ENCODE measurements at places on chromosomes 2 and 18.

- peak; percentile 69 for DNase-seq
Measured at GRCh38 chr2:44358503-44358902, 2.8 kb downstream of the PREPL start.

DNA sequence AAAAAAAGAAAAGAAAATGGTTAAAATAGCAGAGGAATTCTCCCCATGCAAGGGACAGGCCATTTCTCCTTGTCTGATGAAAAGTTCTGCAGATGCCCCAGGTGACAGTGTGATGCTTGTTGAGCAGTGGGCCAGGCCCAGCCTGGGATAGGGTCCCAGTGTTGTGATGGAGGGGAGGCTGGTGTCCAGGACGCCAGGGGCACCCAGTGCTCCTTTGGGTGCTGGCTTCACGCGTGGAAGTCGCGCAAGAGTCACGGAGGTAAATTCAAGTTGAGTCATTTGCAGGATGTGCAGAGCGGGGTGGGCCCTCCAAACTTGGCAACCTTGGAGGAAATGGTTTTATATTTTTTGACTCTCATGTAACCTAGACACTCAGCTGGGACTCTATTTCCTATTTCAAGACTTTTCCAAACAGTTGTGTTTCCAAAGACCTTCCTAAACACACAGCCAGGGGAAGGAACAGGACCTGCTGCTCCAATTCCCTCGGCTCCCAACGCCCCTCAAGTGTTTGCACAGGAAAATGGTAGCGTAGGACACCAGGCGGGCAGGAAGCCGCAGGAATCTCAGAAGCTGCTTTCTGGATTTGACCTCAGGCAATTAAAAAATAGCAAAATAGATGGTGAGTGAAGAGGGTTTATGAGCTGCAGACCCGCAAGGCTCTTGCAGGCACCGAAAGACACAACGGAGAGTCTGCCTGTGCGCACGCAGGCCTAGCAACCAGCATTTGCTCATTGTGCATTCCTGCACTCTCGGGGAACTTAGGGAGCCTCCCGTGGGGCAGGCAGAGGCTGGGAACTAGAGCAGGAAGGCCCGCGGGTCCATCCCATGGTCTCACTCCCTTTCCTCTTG lies 107.1 kb upstream of the ODC1 start:
- DNase-seq = peak; percentile 45

GRCh38 chr2:215598376-215598975 lies 162.6 kb upstream of the FN1 start:
- DNase-seq = no peak

GRCh38 chr2:134117676-134118075 lies 136.2 kb upstream of the MGAT5 start:
- no peak for DNase-seq

GRCh38 chr2:55102056-55102812 lies 52.0 kb upstream of the RTN4 start:
- DNase-seq = no peak

- DNase-seq = no peak
Measured at GRCh38 chr2:12045864-12046291, 299.4 kb downstream of the LPIN1 start.

DNA sequence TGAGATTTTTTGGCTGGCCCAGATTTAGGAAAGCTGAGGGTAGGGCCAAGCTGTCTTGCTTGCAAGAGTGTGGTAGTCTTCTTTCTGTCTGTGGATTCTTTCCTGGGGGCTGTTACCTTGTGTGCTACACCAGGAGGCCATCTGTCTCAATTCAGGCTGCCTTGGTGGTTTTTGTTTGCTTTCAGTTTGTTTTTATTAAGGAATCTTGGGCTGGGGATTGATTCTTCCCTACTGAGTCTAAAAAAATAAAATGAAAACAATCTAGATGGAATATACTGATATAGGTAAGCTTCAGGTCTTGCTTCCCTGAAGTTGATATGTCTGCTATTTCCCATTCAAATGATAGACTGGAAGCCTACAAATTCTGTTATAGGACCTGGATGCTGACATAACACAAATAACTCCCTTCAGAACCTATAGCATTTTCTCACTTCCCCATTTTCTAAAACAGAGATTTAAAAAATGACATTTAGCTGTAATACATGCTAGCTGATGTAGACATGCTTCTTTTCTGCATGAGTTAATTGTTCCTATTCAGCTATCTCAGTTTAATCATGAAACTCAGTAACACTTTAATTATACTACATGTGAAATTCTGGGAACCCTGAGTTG lies 5.3 kb downstream of the LHCGR start:
- DNase-seq = no peak

DNA sequence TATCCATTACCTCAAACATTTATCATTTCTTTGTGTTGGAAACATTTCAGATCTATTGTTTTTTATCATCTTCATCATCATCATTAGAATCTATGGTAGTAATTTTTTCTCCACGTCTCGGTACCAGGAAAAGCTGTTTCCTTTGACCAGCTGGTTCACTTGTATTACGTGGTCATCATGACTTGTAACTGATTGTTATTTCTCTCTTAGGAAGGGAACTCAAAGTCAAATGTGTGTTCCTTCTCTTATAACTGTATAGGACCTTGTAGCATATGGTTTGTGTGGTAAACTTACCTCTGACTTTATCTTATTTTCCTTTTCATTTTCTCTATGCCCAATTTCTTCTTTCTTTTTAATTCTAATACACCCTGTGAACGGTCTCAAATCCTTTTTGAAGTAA lies 16.5 kb downstream of the NCOA1 start:
- DNase-seq = no peak

GRCh38 chr2:143422681-143423080 lies 293.5 kb downstream of the ARHGAP15 start:
- no peak for DNase-seq

DNA sequence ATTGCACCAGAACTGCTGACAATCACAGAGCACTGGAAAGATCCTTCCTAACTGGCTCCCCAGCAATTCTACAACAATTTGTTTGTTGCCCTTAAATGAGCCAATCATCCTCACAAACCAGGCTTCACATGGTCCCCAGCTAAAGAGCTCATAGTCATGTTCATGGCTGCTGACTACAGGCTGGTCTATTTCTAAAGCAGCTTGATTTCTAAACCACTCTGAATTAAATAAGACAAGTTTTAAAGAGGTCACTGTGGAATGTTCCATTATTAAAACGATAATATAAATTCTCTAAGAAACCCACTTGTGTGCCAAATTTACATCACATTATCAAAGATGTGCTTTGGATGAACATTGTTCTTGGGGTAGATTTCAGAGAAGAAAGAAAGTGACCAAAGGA lies 110.7 kb downstream of the COPS8 start:
- DNase-seq = no peak

- DNase-seq = no peak
Measured at GRCh38 chr2:70903641-70904340, 31.9 kb upstream of the ATP6V1B1 start.

- no peak for DNase-seq
Measured at GRCh38 chr18:36386150-36386920, 88.8 kb downstream of the FHOD3 start.

DNA sequence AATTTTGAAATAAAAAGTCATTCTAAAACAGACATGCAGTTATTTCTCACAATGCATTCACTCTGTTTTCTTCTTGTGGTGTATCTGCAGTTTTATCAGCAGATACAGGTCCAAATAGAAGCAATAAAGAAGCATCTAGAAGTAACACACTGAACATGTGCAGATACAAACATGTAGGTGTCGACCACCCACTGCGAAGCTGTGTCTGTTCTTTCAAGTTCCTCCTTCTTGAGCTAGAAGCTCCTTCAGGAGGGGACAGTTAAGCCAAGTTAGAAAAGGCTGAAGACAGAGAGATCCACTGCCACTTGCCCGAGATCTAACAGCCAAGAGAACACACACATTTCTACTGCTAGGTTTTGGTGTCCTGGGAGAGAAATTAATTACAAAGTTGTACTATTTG lies 30.1 kb downstream of the WDFY1 start:
- DNase-seq = no peak
